ENCODE measurements at places on chromosomes 7 and 10. TPM values are rescaled to one million over a fixed set of nuclear protein-coding genes. Genes with fewer than 3 reads are reported as not detected.
A peak's percentile ranks its signal among the peaks of the same experiment; 100 is the strongest.

IFIT1B gene
- total RNA-seq: 0.21 TPM

DNA sequence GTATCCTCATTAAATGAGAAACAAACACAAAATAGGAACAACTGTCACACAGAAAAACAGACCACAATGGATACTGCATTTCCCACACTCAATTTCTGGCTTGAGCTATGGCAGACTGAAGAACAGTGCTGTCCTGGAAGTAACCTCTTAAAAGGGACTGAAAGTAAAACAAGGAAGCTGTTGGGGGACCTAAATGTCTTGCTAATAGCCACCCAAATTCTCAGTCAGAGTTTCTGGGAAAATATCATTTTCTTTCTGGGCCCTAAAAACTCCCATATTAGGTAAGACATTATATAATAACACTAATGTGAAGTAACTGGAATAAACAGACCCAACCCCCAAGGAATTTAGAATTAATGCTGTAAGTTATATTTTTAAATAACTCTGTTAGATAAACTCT is 80.9 kb upstream of the TFEC start:
- no peak for DNase-seq

GRCh38 chr10:31213959-31214358 is 105.1 kb upstream of the ZEB1 start:
- no peak for DNase-seq

DNA sequence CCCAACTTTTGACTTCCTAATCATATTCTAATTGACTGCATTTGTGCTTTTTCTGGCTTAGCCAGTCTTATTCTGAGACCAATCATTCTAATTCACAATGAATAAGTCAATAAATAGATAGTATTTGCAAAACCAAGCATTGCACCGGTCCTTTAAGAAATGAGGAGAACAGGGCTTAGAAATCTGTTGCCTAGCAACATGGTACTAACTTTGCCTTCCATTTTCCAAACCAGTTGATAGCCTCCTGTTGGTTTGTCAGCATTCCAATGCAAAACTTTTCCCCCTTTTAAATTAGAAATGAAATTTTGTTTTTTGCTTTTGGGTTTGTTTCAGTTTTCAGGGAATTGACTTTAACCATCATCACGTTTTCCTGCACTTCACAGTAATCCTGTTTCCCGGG is 603.5 kb upstream of the NRP1 start:
- no peak for DNase-seq

DNA sequence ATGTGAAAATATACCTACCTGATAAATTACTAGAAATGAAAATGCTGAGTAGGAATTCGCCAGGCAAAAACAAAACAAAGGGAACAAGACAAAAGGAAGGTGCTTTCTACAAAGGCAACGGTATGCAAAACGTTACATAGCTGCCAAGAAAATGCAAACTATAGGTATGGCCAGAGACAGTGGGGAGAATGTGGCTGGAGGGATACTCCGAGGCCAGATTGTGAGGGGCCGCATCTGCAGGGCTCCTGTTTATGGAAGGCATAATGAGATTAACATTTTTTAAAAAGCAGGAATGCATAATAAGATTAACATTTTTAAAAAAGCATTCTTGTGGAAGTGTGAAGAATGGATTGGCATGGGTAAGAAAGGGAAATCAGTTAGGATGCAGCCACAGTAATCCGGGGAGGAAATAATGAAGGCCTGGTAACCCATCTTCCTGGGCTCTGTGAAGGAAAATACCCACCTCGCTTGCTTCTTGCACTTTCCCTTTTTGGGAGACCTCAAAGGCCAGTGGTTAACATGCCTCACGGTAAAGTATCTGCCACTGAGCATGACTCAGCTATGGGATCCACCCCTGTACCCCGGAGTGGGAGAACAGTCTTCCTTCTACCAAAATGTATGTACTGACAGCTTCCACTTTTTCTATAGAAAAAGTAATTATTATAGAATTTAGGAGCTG is 145.8 kb upstream of the LRRN3 start:
- DNase-seq: no peak

DNA sequence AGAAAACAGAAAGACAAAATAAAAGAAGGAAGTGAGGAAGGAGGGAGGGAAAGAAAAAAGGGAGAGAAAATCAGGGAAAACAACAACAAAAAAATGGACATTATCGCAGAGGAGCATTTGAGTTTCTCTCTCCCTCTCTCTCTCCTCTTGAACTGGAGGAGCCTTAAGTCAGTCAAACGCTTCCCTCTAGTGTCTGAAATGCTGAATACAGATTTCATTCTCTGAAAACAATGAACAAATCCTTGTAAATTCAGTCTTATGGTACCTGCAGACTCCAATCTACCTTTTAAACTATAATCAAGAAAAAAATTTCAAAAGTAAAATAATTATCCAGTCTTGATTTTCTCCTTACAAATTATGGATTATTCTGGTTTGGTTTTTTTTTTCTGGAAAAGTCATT is 89.2 kb upstream of the PFKP start:
- DNase-seq: no peak

GRCh38 chr7:101140746-101141382 is 13.4 kb upstream of the AP1S1 start:
- DNase-seq: no peak

GRCh38 chr10:101135141-101136006 is 4.3 kb downstream of the TLX1 start:
- no peak for DNase-seq

ABCB1 gene
- total RNA-seq: 3.2 TPM

ASB13 gene
- total RNA-seq: 5.2 TPM

- no peak for DNase-seq
These were observed 23.7 kb upstream of the DDC start for GRCh38 chr7:50588937-50589336.

DNA sequence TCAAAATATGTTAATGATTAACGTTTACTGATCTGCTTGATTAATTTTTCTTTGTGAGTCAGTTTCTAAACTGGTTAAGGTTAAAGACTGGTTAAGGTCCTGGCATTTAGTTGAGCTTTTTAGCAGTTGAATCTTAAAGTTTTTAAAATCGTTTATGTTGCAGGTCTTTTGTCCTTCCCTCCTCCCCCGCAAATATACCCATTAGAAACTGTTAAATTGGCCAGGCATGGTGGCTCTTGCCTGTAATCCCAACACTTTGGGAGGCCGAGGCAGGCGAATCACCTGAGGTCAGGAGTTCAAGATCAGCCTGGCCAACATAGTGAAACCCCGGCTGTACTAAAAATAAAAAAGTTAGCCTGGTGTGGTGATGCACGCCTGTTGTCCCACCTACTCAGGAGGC is 100.9 kb downstream of the PODXL start:
- no peak for DNase-seq

- DNase-seq: no peak
These were observed 251.9 kb downstream of the GLRX3 start for GRCh38 chr10:130387936-130388580.

- peak; percentile 85 for DNase-seq
These were observed 176.5 kb downstream of the TCF7L2 start for GRCh38 chr10:113126229-113127201.

- DNase-seq: no peak
These were observed 68.0 kb downstream of the PIP4K2A start for GRCh38 chr10:22646388-22646853.

DNA sequence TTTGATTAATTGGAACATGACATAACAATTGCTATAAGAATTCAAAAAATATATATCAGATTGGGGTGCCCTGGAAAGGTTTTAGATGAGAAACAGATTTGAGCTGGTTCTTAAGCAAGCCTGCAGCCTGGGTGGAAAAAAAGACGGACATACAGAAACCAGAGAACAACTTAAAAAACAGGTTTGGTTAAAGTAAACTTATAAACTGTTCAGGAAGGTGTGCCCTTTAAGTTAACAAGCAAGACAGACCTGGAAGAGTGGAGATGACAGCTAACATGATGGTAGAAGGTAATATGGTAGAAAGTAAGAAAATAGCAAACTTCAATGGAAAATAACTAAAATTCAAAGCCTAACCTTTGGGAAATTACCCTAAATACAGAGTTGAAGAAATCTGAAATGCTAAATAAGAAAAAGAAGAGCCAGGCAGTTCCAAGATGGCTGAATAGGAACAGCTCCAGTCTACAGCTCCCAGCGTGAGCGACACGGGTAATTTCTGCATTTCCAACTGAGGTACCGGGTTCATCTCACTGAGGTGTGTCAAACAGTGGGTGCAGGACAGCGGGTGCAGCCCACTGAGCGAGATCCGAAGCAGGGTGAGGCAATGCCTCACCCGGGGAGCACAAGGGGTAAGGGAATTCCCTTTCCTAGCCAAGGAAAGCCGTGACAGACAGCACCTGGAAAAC is 52.2 kb downstream of the CADPS2 start:
- DNase-seq: no peak

- DNase-seq: no peak
These were observed 95.1 kb upstream of the SAMD8 start for GRCh38 chr10:75016325-75016724.

- no peak for DNase-seq
These were observed 2.9 kb upstream of the SGPL1 start for GRCh38 chr10:70812814-70813213.

RAMP3 gene
- total RNA-seq: 49.8 TPM

- no peak for DNase-seq
These were observed 3.1 kb downstream of the PARD3 start for GRCh38 chr10:34811968-34812514.

- DNase-seq: no peak
These were observed 119.3 kb upstream of the CACNA2D1 start for GRCh38 chr7:82562716-82563404.

ITGA8 gene
- 22.5 TPM for total RNA-seq

DNA sequence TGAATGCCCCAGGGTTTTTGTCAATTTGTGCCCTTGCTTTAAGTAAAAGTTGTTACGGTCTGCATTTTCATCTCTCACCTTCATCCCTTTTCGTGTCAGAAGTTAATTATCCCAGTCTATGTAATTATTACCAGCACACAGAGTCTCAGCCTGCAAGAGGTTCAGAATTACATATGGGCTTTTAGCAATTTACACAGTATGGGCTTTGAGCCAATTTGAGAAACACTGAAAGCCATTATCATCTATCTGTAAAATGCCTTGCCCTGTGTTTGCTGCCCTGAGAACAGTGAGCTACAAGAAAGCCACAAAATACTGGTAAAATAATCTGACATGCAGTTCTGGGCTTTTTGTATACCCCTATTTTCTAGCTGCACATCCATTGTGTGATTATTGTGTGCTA is 125.6 kb upstream of the STEAP4 start:
- peak; percentile 37 for DNase-seq

- DNase-seq: no peak
These were observed 6.5 kb upstream of the C10orf105 start for GRCh38 chr10:71725998-71726579.

DNA sequence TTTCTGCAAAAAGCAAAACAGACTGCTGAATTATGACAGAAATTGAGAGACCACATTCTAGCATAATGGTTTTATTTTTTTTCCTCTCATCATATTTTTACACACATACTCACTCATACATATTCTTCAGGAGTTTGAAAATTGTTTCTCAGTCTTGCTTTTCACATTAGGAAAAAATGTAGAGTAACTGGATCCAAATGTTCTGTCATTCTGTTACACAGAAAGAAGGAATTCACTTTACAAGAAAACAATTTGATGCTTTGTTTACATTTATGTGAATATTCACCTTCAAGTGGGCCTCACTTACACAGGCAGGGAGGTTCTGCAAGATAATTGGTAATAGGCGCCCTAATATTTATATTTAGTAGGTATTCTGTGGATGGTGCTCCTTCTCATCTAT is 82.0 kb downstream of the ARL4A start:
- no peak for DNase-seq

PVRIG gene
- total RNA-seq: 0.52 TPM

CEP41 gene
- total RNA-seq: 15.3 TPM
